ENCODE measurements at places on chromosomes 3 and 15.

DNA sequence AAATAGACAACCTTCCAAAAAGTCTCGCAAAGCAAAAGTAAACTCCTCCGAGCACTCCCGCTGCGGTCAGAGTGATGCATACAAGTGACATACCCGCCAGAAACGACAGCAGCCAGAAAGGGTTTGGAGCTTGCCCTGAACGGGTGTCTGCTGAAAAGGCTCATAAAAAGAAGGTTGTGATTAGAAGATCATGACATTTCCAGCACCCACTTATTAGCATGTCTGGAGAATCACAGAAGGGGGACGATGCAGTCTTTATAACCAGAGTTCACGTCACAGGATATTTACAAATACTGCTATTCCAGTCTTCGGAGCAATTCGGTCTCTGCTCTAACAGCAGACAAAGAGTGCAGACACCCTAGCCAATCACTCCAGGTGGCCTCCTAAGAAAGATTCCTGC, 59.1 kb upstream of the FRMD4B start:
- no peak for DNase-seq

DNA sequence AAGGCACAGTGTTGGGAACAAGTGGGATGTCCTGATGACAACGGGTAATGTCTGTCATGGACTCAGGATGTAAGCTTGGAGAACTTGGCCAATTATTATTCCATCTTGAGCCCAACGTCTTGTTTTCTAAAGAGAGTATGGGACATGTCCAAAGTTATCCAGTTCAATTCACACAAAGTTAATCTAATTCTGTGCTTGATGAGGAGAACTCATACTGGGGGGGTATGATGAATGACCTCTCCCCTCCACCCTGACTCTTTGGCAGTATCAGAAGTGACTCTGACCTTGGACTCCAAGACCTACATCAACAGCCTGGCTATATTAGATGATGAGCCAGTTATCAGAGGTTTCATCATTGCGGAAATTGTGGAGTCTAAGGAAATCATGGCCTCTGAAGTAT, 36.3 kb downstream of the TGM4 start:
- no peak for DNase-seq

DNA sequence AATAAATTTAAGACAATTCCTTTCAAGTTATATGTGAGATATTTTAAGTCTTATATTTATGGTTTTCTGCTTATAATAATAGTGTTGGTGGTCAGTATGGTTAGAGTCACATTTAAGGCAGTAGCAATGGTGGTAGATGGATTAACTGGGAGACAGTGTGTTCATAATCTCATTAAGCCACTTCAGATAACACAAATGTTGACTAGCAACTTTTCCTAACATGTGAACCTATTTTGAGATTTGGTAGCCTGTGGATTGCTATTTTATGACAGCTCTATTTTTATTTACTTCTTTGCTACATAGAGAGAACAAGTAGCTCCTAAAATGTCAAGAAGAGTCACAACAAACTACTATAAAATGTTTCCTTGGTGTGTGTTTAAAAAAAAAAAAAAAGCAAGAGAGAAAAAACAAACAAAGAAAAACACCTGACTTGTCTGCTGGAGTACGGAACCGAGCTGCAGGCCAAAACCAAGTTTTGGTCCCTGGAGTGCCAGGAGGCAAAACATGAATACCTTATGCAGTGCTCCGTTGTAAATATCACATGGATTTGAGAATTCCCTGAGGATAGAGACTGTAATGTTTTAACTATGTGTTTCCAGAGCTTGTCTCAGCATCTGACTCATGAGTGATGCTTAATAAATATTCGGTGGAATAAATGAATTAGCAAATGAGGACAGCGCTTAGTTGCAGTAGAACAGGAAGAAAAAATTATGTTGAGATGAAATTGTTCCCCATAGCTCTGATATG, 457.1 kb upstream of the ROBO2 start:
- no peak for DNase-seq

DNA sequence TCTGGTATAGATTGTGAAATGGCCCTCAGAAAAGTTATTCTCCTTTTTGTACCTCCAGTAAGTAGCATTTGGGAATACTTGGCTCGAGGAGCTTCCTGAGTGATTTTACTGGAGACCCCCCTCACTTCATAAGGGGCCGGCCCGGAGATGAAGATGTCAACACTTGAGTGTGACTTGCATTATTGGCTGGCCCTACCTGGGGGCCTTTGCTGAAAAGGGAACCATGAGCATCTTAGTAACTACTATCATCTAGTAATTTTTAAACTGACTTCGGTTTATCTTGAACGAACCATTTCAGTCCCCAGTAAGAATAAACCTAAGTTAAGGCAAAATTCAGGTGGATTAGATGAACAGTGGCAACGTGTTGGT, 1.3 kb downstream of the FAIM start:
- DNase-seq = no peak

GRCh38 chr15:90340345-90340744, 11.7 kb upstream of the ZNF774 start:
- no peak for DNase-seq

- DNase-seq = no peak
These were observed 61.9 kb downstream of the SMAD3 start for GRCh38 chr15:67127331-67127664.

DNA sequence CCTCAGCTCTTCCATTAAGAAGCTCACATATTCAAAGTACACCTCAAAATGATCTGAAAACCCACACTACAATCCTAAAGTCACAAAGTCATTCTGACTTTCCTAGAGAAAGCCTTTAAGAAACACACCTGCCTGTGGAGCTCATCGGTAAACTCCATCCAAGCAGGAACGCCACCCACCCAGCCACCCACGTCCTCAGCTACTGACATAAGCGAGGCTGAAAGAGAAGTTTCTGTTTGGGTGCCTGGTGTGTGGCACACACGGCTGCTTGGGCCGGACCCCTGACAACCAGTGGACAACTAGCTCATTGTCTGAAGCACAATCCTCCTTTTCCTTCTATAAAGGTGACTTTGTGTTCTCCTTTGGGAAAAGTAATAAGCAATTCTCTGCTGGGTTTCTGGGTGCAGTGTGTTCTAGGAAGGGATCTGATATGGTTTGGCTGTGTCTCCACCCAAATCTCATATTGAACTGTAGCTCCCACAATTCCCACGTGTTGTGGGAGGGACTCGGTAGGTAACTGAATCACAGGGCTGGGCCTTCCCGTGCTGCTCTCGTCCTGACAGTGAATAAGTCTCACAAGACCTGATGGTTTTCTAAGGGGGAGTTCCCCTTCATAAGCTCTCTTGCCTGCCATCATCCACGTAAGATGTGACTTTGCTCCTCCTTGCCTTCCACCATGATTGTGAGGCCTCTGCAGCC, 26.1 kb downstream of the FAM174B start:
- no peak for DNase-seq

GRCh38 chr3:69890084-69890483, 109.4 kb upstream of the SAMMSON start:
- DNase-seq = no peak

DNA sequence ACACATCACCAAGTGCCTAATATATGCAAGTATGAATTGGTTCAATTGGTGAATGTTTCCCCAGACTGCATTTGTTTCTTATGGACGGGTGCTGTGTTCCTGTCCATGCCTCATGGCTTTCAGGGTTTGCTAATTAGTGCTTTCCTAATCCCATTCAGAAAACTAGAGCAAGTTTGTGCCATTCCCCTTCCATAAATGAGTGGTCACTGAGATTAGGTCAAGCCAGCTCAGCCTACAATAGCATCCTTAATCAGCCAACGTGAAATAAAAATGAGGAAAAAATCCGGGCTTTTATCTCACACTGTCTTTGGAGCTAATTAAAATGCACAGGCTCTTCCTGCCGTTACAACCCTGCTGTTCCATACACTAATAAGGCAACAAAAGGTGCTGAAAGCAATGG, 788.8 kb downstream of the ROBO1 start:
- DNase-seq = no peak

- DNase-seq = no peak
These were observed 33.9 kb upstream of the MRPS22 start for GRCh38 chr3:139309880-139310279.

GRCh38 chr15:36185438-36185837, 394.0 kb upstream of the CDIN1 start:
- no peak for DNase-seq

DNA sequence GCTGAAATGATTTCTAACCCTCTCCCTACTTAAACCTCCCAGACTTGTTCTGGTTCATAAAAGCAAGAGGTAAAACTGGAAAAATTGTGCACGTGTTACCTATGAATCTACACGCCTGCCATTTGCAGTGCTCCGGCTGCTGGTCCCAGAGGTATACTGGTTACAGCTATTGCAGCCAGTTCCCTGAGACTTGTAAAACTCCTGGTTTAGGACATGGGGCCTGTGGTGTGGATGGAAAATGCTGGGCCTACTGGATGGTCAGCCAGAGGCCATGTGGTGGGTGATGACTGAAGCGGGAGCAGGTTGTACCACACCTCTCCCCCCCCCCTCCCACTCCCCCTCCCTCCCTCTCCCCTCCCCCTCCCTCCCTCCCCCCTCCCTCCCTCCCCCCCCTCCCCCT, 45.0 kb downstream of the SENP2 start:
- no peak for DNase-seq

GRCh38 chr3:194756460-194756779, 70.7 kb downstream of the FAM43A start:
- no peak for DNase-seq

GRCh38 chr3:17355591-17355990, 386.8 kb downstream of the TBC1D5 start:
- no peak for DNase-seq

DNA sequence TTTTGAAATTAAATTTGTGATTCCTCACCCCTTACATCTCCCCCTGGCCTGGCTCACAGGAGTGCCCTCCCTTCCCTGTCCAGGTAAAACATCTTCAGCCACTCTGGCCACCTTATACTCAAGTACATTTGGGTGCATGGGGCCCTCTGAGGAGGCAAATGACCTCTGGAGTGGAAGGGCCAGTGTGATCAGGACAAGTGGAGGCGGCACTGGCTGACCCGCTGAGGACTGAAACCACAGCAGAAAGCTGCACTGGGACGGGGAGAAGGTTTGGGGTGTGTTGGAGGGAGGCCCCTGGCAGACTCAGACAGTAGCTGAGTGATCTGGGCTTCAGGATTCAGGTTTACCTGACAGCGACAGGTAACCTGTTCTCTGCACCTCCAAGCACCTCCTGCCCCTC, 24.2 kb downstream of the HES1 start:
- no peak for DNase-seq

DNA sequence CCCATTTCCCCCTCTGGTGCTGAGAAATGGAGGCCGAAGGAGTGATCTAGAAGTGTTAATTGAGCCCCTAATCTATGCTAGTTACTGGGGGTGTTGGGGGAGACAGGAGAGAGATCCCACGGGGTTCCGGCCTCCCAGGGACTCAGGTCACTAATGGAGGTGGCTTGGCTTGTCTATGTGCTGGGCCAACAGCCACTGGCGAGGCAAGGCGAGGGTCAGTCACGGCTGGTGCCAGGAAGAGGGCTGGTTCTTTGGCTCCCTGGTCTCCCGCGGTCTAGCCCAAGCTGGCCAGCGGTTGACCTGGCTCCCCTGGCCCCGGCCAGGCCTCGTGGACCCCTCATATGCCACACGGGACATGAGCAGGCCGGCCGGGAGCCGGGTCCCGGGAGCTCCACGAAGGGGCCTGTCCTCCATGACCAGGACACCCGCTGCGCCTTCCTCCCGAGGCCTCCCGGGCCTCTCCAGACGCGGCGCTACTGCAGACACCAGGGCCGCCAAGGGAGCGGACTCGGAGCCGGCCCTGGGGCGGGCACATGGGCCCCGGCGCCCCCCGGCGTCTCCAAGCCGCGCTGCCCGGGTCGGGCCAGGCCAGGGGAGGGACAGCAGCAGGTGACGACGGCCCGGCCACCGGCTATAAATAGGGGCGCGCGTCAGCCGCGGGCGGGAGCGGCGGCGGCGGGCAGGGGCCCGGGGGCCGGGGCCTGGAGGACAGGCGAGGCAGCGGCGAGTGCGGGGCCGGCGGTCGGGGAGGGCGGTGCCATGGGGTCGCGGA, at the start of gene ALPK3:
Gene ALPK3 (plus strand): TSS at position 663 of the 772 bp plus-strand sequence. CDS start 97 bp downstream, at position 760.
- DNase-seq = no peak

- no peak for DNase-seq
These were observed 228.9 kb downstream of the KBTBD8 start for GRCh38 chr3:67227030-67227429.

- no peak for DNase-seq
These were observed 1.1 kb downstream of the CMTM8 start for GRCh38 chr3:32239307-32240158.

DNA sequence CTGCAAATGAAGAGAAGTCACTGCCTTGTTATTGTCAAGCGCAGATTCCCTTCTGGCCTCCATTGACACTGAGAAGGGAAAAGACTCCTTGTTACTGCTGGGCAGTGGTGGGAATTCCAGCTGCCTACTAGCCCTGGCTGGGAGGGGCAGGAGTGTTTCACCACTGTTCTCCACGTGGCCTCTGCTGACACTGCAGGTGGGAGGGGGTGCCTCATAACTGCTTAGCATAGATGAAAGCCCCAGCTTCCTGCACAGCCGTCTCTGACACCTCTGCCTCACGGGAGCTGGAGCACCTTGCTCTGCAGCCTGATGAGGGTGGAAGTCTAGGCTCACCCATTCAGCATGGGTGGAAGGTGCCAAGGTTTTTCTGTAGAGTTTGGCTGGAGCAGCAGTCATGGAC, 52.1 kb downstream of the TM2D3 start:
- DNase-seq = no peak

DNA sequence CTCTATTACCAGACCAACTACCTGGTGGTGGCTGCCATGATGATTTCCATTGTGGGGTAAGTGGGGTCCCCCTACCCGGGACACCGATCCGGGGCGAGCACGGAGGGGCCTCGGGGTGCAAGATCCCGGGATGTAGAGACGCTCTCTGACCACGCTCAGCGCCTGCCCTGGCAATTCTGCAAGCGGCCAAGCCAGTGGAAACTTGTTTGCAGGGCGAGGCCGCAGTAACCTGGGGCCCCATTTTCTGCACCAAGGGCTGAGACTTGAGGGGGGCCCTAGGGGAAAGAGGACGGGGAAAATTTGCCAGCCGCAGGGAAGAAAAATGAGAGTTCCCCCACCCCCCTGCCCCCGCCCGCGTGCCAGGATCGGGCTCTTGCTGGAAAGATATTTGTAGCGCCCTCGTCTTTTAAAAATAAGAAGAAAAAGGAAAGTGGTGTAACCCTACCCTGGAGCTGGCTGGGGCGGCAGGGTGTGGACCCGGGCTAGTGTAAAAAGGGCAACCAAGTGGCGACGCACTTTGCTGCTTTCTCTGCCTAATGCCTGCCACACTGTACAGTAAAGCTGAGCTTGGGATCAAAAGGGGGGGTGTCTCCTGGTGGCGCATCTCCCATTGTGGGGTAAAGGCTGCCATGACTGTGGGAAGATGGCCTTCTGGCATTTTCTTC, 563 bp downstream of the ARL6IP5 start:
- DNase-seq = no peak

GRCh38 chr3:141511361-141511760, 24.5 kb downstream of the RASA2 start:
- DNase-seq = no peak

GRCh38 chr3:82596805-82597204, 835.4 kb upstream of the GBE1 start:
- no peak for DNase-seq

- no peak for DNase-seq
These were observed 384.1 kb downstream of the CADM2 start for GRCh38 chr3:85342915-85343314.

GRCh38 chr15:44243141-44243540, 45.4 kb upstream of the GOLM2 start:
- DNase-seq = no peak

Measured in bone marrow (tissue), 2 donors.